ENCODE measurements at places on chromosomes 12 and 14.
A peak's percentile ranks its signal among the peaks of the same experiment; 100 is the strongest.

- DNase-seq, result no peak
These were observed 1.3 kb downstream of the SETD3 start for GRCh38 chr14:99479160-99479905.

GRCh38 chr12:22658214-22658613 lies 33.2 kb downstream of the ETNK1 start:
- DNase-seq, result peak; percentile 80

GRCh38 chr14:31828946-31829868 lies 247.9 kb upstream of the ARHGAP5 start:
- DNase-seq, result peak; percentile 87

- peak; percentile 96 for DNase-seq
These were observed 777 bp downstream of the ARF3 start for GRCh38 chr12:48956279-48957140.

DNA sequence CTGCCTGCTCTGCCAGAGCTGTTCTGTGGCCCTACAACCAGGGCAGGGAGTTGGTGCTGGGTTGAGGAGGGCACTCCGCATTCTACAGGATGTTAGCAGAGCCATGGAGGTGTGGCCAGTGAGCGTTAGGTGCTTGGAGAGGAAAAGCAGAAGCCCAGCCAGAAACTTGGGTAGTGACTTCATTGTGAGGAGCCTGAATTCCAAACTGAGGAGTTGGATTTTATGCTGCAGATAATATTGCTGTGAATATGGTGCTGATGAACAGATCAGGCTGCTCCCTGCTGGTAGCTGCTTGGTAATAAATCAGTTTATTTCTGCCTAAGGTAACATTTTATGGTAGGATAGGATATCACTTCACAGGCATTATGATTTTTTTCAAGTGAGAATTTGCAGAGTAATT lies 7.1 kb upstream of the CCDC175 start:
- DNase-seq, result peak; percentile 16

GRCh38 chr14:51318813-51319597 lies 79.0 kb downstream of the TMX1 start:
- peak; percentile 9 for DNase-seq

GRCh38 chr14:69536971-69537370 lies 37.7 kb downstream of the CCDC177 start:
- DNase-seq, result no peak

DNA sequence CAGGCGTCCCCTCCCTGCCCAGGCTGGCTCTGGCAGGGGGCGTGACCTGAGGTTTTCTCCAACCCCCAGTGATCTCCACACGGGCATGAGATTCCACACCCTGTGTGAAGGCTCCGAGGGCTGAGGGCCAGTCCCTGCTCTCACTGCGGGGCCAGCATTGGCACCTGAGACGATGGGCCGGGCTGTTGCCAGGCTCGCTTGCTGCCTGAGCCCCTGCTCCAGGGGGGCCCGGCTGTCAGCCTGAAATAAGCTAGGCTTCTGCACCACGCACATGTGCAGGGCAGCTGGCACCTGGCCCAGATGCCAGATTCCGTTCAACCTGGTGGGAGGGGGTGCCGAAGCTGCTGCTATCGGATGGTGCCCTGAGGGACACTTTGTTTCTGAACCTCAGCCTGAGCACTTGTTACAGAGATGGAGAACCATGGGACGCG lies 196.5 kb upstream of the PRMT8 start:
- no peak for DNase-seq

DNA sequence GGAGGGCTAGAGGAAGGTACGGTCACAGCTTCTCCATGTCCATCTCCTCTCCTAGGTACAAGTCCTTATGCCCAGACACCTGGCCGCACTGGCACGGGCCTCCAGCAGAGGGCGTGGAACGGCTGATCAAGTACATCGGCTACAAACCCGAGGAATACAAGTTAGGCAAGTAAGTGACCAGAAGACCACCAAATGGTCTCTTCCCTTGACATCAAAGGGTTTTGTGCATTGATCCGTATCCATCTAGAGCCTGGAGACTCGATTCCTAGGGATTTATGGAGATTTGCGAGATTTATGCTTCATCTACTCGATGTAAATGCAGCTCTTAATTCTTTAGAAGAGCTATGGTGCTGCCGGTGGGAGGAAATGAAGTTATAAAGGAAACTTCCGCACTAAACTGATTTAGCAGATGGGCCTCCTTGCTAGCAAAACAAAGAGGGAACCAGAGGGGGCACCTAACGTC lies 44.2 kb downstream of the KCTD10 start:
- DNase-seq, result peak; percentile 65

GRCh38 chr12:27794818-27795584 lies 15.0 kb upstream of the MANSC4 start:
- no peak for DNase-seq

- DNase-seq, result peak; percentile 18
These were observed 53.7 kb downstream of the APAF1 start for GRCh38 chr12:98698603-98699463.

DNA sequence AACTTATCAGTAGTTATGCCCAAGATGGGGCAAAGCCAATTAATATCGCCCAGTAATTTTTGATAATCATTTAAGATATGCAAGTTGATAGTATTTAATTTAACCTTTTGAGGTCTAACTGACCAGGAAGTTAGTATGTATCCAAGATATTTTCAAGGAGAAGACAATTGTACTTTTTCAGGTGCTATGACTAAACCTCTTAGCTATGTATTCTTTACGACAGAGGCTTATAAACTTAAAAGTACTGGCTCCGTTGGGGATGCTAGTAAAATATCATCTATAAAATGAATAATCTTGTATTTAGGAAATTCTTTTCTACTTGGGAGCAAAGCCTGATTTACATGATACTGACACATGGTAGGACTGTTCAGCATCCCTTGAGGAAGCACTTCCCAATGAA lies 40.3 kb downstream of the TMTC3 start:
- DNase-seq, result no peak

GRCh38 chr12:57001448-57001906 lies 4.9 kb downstream of the ZBTB39 start:
- peak; percentile 44 for DNase-seq

DNA sequence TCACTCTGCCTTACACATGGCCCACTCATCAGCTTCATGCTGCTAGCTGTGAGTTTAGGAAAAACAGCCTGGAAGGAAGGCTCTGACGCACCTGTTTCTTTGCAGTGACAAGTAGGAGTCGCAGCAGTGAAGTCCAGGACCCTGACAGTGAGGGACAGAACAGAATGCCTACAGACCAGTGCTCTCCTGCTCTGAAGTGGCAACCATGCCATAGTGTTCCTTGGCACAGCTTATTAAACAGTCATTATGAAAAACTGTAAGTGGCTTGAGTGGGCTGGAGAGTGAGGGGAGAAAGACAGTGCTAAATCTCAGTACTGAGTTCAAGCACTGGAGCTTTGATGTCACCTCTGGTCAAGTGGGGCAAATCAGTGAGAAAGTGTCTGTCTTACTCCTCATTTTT lies 61.7 kb downstream of the MYRFL start:
- DNase-seq, result no peak

All from fibroblast of skin of abdomen (primary cell).